Renal pelvis (tissue), 12 donors: ENCODE measurements at places on chromosomes 7 and 10. TPM values are rescaled to one million over a fixed set of nuclear protein-coding genes. Genes with fewer than 3 reads are reported as not detected.

The CRYGN gene
- 5.1 TPM for polyA plus RNA-seq

The STRIP2 gene
- 5.2 TPM for polyA plus RNA-seq

The TMEM229A gene
- polyA plus RNA-seq, result 0.10 TPM

DNA sequence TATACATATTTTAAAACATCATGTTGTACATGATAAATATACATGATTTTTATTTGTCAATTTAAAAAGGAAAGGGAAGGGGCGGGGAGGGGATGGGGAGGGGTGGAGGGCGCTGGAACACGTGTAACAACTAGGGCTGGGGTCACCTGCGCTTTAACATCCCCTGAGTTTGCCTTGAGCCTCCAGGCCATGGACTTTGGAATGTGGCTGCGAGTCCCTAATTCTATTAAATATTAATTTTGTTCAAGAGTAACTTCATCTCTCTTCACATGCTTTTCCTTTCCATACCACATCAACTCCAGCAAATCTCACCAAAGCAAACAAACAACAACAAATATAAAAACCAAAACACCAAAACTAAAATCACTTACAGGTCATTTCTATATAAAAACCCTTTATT is 10.6 kb downstream of the IFIT5 start:
- peak; percentile 19 for DNase-seq

- DNase-seq, result no peak
These were observed at the start of gene WIPF3 for GRCh38 chr7:29806208-29806994. Gene WIPF3, plus strand, starts transcription at chr7:29806508. Its CDS starts 28,217 bp downstream, at chr7:29834725.

DNA sequence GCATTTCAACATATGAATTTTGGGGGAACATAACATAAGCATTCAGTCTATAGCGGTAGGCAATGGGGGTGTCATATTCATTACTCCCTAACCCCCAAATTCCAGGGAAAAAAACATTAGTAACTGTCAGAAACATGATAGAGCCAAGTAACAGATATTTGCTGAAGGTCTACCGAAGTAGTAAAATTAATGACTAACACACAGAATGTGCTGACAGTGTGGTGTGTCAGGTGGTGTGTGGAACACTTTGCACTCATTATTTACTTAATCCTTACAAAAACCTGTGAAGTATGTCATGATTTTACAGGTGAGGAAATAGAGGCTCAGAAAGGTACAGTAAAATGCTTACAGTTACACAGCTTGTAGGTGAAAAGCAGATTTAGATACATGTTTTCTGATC is 85.4 kb upstream of the RHOBTB1 start:
- DNase-seq, result no peak

GRCh38 chr10:89653410-89653869 is 8.4 kb upstream of the PANK1 start:
- no peak for DNase-seq
